Fibroblast of skin of right biceps (primary cell): ENCODE measurements at places on chromosomes 13 and 19.

- no peak for DNase-seq
These were observed 12.0 kb downstream of the KASH5 start for GRCh38 chr19:49400029-49400428.

- DNase-seq: no peak
These were observed at the start of gene KLC3 for GRCh38 chr19:45340232-45340898. TSS of gene KLC3 (plus strand) at chr19:45340750. CDS start at chr19:45345542, 4,792 bp downstream.

- DNase-seq: no peak
These were observed at the start of gene TEX29 for GRCh38 chr13:111319998-111320911. TSS of gene TEX29 (plus strand) at chr13:111320642. CDS start at chr13:111320891, 249 bp downstream.

DNA sequence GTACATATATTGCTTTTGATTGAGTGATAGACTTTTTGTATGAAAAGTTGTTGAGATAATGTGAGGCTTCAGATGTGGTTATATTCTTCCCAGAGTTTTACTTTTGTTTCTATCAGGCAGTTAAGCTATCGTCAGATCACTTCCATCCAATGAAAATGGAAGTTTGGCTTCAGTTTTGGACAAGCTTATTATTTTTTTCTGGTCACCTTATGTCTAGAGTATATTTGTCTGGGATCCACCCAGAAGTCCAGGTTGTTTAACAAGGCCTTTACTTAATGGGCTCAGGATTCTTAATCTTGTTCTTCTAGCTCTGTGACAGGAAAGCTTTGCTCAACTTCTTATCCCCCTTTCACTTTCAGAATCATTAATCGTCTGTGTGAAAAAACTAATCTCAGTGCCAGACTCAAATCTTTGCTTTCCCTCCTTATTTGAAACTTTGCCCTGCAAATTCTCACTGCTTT, 150.9 kb downstream of the PDS5B start:
- no peak for DNase-seq

DNA sequence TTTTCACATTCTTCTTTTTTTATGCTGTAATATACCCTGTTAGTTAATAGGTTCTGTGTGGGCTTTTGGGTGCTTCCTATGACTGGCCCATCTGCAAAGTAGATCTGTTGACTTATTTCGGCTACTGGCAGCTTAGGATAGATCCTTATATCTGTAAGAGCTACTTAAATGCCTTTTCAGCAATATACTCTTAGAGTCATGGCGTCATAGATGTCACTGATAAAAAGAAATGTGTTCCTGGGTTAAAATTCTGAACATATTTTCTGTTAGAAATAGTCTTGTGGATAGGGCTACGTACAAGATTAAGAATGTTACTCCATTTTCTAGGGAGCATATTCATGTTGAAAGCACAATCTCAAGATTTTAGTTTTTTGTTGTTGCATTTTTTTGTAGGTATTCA, 4.7 kb downstream of the AKAP11 start:
- DNase-seq: no peak

- no peak for DNase-seq
These were observed 9.9 kb downstream of the ARL11 start for GRCh38 chr13:49638030-49638743.

GRCh38 chr19:13969897-13970296, 17.6 kb downstream of the DCAF15 start:
- DNase-seq: peak; percentile 20

GRCh38 chr13:42762917-42763316, 18.5 kb upstream of the FAM216B start:
- peak; percentile 93 for DNase-seq

GRCh38 chr13:87052731-87053130, 618.4 kb upstream of the SLITRK5 start:
- DNase-seq: peak; percentile 3

DNA sequence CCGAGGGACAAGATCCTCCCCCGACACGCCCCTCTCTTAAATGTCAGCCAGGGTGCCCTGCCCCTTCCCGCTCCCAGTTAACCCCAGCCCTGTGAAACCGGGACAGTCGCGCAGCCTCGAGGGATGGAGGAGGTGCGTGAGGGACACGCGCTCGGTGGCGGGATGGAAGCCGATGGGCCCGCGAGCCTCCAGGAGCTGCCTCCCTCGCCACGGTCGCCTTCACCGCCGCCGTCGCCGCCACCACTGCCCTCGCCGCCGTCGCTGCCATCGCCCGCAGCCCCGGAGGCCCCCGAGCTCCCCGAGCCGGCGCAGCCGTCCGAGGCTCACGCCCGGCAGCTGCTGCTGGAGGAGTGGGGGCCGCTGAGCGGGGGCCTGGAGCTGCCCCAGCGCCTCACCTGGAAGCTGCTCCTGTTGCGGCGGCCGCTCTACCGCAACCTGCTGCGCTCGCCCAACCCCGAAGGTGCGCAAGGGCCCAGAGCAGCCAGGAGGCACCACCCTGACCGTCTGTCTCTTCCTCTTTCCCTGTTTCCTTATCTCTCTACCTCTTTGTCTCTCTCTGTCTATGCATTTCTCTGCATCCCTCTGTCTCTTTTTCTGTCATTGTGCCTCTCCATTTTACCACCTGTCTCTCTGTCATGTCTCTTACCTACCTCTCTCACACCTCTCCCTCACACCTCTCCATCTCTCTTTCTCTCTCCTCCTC, at the start of gene NCCRP1:
NCCRP1 (plus strand) TSS at position 105 of the 703 bp plus-strand sequence; CDS start at position 124, 19 bp downstream.
- no peak for DNase-seq

DNA sequence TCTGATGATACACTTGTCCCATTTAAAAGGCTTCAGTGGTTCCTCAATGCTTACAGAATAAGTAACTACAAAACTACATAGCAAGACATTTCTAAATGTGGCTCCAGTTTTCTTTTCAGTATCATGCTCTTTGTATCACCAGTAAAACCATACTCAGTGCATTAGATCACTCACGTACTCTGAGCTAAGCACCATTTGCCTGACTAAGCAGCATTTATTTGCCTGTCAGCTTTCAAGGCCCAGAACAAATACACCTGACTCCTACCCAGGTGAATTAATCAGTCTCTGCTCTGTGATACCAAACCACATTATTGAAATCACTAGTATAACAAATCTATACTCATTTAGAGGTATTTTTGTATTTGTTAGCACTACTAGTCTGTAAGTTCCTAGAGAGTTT, 47.4 kb upstream of the PCDH20 start:
- no peak for DNase-seq

- DNase-seq: no peak
These were observed 44.2 kb upstream of the SLAIN1 start for GRCh38 chr13:77653301-77653700.

- peak; percentile 37 for DNase-seq
These were observed 33.6 kb upstream of the UBE2L5 start for GRCh38 chr13:30388406-30389283.

DNA sequence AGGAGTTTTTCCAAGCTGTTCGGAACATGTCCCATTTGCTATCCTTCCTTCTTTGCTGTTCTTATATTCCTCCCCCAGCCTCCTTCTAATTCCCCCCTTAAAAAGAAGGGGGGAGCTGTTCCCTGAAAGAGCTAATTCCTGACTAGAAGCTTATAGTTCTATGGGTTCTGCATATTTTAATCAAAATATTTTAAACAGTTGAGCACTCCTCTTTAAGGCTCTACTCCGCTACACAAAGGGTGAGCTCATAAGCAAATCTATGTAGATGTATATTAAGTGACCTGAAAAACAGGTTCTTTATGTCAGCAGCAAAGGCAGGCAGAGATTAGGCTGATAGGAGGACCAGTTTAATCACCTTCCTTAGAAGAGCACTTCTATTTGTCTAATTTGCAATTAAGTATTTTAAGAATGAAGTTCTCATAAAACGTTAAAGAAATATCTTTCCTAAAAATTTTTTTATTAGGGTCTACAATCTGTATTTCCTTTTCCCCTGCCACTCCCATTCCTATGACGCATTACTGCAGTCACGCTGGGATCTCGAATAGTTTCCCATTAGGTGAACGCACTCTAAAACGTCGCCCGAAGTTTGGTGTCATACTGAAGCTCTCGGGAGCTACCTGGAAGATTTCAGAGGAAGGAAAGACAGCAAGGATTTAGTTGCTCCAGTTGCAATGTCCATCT, 5.2 kb downstream of the EFNB2 start:
- DNase-seq: peak; percentile 62

DNA sequence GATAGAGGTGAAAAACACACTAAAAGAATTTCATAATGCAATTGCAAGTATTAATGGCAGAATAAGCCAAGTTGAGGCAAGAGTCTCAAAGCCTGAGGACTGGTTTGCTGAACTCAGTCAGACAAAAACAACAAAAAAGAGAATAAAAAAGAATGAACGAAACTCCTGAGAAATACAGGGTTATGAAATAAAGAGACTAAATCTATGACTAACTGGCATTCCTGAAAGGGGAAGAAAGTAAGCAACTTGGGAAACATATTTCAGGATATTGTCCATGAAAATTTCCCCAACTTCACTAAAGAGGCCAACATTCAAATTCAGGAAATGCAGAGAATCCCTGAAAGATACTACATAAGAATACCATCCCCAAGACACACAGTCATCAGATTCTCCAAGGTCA, 47.8 kb downstream of the UBL3 start:
- peak; percentile 36 for DNase-seq

DNA sequence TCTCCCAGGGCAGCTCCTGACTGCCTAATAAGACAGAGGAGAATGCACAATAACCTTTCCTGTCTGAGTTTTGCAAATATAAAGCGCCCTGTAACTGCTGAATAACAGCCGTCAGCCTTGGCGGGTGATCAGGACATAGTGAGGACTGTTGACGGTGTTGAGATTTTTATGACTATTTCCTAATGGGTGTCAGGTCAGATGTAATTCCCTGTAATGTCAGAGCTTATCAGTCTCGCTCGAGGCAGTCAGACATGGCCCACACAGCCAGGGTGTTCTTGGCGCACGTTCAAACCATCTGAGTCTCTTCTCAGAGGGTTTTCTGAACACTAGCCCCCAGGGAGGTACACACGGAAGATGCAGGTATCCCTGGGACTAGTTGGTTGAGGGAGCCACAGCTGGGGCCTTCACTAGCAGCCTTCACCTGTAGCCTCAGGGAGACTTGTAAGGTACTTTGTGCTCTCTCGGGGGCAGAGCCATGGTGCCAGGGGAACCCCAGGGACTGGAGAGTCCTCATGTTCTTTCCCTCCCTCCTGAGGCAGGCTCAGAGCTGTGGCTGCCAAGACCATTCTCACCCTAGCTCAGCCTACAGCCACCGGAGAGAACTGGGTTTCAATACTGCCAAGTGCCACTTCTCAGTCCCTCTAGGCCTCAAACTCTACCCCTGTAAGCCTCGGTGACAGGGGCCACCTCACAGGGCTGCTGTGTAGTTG, 213.1 kb downstream of the UQCRFS1 start:
- DNase-seq: no peak

DNA sequence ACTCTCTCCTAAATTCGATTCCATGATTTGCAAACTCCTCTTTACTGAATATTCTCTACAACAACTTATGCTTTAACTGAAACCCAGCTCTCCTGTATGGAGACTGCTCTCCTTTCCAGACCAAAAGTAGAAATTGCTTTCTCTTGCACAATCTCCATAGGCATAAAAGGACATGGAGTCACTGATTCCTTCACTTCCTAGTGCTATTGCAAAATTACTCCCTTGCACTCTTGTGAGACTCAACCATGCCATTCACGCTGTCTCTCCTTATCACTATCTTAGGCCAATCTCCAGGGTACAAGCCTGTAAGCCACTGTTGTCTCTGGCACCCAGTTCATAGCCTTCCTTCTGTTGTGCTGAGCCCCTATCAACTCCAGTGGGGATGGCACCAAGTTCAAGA, 30.6 kb downstream of the SERPINE3 start:
- peak; percentile 31 for DNase-seq

GRCh38 chr19:54312436-54313377, at the start of gene LILRA5:
TSS of gene LILRA5 (minus strand) at chr19:54313166. CDS start at chr19:54313019, 147 bp downstream.
- DNase-seq: no peak

DNA sequence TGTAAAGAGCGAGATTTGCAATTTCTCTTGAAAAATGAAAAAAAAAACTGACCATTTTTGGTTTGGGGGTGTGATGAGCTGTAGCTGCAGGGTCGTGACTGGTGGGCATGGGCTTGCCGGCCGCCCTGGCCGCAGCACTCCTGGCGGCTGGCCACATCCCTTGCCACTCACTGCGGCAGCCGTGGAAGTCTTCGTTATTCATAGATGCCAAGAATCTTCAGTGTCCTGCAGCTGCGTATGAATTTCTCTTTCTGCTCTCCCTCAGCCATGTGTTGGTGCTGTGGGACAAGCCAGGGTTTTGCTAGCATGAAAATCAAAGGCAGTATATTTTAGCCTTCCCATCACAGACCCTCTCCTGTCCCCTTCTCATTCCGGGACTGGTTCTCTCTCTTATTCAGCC, 151.7 kb upstream of the TSHZ3 start:
- no peak for DNase-seq

DNA sequence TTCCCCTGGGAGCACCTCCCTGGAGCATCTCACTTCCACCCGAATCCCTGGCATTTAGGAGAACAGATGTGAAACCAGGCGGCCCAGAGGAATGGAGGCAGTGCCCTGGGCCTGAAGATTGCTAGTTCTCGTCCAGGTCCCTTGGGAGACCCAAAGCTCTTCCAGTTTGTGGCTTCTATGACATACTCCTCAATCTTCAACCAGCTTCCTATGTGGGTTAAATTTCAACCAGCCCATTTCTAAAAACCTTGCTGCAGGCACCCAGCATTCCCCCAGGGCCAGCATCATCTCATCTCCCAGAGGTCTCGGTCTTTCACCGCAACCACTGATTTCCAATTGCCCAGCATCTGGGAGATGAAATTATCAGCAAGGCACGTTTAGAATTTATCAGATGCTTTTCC, 46.0 kb upstream of the STK24 start:
- DNase-seq: peak; percentile 53

DNA sequence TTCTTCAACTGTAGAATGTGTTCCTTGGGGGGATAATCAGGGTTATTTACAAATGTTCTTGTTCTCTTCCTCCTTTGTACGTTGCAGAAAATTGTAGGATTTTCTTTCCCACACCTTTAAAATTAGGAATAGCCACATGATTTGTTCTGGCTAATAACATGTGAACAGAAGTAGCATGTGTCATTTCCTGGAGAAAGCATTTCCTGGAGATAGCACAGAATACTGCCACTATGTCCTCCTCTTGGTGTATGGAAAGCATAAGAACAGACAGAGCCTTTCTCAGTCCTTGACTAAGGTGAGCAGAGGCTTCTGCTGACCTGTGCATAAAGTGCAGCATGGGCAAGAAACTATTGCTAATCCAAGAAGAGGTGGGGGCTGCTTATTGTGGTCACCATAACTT, 101.8 kb downstream of the FAM216B start:
- peak; percentile 50 for DNase-seq

DNA sequence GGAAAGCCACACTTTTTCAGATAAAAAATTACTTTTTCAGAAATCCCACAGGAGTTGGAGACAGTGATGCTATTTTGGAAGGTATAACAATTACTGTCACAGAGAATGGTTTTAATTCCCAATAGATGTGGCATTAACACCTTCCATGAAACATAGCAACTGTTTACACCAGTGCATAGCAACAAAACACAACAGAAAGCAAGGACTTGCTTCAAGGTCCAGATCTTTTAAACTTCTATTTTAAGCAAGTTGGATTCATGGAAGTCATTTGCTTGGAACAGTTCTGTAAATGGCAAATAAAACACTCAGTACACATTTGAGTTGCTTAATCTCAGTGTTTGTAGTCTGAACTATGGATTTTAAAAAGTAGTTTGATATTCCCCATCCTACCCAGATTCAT, 385.9 kb upstream of the SPRY2 start:
- no peak for DNase-seq
